ENCODE measurements at places on chromosomes 6 and 20.

DNA sequence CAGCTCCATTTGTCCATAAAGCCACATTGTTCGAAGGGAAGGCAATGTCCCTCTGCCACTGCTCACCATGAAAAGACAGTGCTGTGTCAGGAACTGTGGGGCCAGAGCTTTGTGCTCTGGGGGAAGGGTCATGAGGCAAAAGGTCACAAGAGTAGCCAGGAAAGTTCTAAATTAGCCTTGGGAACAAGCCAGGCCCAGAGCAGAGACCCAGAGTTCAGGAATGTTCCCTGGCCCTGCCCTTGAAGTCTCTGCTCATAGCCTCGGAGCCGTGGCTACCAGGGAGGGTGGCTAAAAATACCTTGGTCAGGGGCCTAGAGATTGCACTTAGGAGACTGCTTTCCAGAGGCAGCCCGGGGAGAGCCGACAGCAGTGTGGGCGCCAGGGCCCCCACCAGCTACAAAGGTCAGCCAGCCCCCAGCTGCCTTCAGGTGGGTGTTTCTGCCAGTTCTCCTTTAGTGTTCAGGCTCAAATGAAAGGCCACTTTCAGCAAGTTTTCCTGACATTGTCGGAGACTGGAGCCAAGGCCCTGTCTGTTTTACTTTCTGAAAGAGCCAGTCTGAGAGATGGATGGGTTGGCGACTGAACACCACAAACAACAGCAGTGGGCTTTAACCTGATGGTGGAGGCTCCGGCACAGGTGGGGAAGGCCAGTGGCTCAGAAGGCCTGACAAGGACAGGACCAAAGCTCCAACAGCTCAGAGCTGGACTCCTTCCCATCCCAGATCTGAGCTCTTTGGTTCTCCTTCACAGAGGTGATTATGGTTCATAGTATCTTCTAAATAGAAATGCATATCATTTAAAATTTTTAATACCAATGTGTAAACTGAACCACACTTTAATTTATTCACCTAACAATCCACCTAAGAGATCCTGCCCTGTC, 76.2 kb downstream of the CDH26 start:
- no peak for DNase-seq

DNA sequence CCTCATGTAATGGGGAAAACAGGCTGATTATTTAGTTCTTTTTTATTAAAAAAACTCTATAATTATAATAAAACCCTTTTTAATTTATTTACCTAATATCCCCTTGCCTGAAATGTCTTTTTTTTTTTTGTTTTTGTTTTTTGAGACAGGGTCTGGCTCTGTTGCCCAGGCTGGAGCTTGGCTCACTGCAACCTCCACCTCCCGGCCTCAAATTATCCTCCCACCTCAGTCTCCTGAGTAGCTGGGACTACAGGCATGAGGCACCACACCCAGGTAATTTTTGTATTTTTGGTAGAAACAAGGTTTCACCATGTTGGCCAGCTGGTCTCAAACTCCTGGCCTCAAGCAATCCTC, 30.3 kb upstream of the HBS1L start:
- no peak for DNase-seq

DNA sequence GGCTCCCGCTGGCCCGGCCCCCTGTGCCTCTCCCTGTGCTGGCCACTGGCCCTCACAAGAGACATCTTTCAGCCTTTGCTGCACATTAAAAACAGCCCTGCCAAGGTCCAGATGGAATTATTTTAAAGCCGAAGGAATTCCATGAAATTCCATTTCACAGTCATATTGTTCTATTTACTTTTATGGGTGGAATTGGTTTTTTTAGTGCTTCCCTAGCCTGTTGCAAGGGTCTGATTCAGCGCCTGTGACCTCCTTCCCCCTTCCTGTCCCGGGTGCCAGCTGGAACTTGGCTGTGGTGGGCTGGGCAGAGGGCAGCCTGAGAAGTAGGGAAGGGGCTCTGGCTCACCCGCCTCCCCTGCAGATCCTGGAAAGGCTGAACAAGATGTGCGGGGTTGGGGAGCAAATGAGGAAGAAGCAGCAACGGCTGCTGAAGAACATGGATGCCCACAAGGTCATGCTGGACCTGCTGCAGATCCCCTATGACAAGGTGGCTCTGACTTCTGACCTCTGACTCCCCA, 34.3 kb downstream of the UQCC2 start:
- DNase-seq: no peak

DNA sequence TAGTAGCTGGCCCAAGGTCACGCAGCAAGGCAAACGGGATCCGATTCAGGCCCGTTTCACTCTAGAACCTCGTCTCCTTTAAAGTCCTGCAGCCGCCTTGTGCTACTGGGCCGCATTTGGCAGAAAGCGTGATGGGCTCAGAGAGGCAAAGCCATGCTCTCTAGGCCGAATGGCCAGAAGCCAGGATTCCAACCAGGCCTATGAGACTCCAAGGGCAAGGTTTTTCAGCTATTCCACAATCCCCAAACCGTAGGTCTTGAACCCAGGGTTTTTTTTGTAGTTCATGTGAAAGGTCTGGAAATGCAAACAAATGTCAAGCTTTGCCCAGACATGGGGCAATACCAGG, 174.1 kb downstream of the PREX1 start:
- DNase-seq: no peak

GRCh38 chr20:32651537-32651936, 22.2 kb downstream of the C20orf203 start:
- DNase-seq: no peak

GRCh38 chr20:36984257-36984638, 32.7 kb upstream of the SAMHD1 start:
- DNase-seq: no peak

- no peak for DNase-seq
Measured at GRCh38 chr6:153405931-153406330, 274.8 kb upstream of the RGS17 start.

- DNase-seq: peak; percentile 69
Measured at GRCh38 chr6:134741200-134741536, 208.7 kb downstream of the ALDH8A1 start.
